Kidney epithelial cell (primary cell): ENCODE measurements at places on chromosomes 6 and 20. TPM values are rescaled to one million over a fixed set of nuclear protein-coding genes. Genes with fewer than 3 reads are reported as not detected.

The TNFRSF21 gene
- 54.6 and 61.2 TPM in 2 replicates for total RNA-seq

The TINAG gene
- 0.75 and 1.3 TPM in 2 replicates for total RNA-seq

The ANGPT4 gene
- total RNA-seq, result not detected in 2 replicates

DNA sequence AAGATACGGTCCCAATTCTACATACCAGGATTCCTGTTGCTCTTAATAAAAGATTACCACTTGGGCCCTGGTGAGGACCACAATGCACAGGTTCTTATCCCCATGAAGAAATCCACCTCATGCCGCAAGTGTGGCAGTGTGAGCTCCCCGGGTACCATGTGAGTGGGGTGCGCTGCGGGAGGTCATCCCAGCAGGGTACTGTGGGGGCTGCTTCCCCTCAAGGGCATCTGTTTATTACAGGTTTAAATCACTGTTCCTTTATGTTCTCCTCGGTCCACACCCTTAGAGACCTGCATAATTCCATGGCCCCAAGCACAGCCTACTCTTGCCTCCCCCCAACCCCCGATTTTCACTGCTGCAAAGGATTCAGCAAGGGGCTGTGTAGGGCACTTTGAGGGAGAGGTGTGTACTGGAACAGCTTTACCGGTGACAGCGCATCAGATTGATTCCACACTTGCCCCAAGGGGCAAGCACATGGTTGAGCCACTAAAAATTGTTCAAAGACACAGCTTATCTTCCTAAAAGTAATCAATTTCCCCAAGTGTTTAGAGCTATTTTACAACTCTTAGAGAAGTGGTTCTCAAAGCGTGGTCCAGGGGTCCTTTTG, 6.2 kb downstream of the DIDO1 start:
- no peak for DNase-seq

DNA sequence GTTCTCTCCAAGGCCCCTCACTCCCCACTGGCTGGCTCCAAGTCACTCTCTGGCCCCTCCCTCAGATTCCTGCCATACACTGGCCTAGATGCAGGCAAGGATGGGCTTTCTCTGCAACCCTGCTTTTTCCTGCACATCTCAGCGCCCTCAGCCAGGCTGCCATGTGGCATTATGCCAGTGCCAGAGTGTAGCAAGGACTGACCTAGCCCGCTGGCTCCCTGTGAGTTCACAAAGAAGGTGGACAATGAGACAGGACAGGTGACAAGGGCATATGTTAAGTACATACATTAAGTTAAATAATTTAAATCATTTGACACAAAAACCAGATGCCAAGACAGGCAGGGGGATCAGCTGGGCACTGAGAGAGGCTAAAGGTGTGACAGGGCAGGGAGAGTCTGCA, 394.6 kb downstream of the ZFAND3 start:
- DNase-seq, result no peak

The FAM209B gene
- total RNA-seq, result 0.48 TPM in 1 of 2 replicates, not detected in the other

- no peak for DNase-seq
These were observed 82.1 kb upstream of the FABP7 start for GRCh38 chr6:122697458-122697857.

DNA sequence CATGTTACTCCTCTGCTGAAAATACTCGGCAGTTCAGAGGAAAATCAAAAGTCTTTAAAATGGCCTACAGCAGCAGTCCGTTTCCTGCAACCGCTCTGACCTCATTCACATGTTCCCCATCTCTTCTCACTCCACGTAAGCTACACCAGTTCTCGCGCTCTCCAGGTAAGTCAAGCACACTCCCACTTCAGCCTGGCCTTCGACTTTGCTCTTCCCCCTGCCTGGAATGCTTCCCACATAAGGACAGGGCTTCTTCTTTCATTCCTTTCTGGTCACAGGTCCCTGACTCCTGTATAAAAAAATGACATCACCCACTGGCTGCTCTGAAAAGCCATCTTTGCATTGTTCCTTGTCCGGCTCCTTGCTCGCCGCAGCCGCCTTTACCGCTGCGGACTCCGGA, 42.7 kb downstream of the MGME1 start:
- DNase-seq, result no peak

DNA sequence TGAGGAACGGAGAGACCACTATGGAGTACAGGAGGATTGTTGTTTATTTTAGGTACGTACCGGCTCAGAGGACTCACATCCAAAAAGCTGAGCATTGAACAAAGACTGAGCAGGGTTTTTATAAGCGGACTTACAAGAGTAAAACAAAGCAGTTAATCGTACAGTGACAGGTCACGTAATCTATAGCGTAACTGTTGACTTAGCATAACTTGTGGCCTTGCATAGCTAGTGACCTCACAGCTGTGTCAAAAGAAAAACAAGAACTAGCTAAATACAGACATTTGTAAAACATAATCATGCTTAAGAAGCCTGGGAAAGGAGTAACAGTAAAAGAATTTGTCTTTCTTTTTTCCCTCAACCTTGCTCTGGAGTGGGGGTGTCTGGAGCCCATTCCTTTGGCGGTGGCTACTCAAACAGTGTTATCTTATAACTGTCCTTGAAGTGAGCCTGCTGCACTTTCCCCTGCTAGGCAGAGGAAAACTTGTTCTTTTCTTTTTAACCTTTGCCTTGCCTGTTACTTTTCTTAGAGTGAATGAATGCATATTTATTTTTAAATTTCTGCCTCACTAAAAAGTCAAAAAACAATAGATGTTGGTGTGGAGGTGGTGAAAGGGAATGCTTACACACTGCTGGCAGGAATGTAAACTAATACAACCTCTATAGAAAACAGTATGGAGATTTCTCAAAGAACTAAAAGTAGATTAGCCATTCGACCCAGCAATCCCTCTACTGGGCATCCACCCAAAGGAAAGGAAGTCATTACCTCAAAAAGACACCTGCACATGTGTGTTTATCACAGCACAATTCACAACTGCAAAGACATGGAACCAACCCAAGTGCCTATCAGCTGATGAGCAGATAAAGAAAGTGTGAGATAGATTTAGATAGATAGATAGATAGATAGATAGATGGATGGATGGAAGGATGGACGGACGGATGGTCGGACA, 109.0 kb downstream of the TAF4 start:
- DNase-seq, result no peak

DNA sequence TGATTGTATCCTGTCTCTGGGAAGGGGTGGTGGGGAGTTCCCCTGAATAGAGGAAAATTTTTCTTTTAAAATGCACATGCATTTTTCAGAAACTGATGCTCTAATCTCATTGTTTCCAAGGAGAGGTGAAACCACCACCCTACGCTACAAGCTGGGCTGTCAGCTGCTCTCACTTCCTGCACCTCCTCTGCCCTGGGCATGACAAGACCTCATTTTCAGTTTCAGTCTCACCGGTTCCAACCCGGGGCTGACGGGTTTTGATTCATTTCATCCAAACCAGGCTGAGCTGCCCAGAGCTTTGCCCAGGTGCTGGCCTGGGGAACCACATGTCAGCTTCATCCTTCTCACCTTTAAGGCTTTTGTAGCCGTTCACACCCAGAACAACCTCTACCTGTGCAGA, 99.7 kb downstream of the EYA2 start:
- DNase-seq, result no peak

DNA sequence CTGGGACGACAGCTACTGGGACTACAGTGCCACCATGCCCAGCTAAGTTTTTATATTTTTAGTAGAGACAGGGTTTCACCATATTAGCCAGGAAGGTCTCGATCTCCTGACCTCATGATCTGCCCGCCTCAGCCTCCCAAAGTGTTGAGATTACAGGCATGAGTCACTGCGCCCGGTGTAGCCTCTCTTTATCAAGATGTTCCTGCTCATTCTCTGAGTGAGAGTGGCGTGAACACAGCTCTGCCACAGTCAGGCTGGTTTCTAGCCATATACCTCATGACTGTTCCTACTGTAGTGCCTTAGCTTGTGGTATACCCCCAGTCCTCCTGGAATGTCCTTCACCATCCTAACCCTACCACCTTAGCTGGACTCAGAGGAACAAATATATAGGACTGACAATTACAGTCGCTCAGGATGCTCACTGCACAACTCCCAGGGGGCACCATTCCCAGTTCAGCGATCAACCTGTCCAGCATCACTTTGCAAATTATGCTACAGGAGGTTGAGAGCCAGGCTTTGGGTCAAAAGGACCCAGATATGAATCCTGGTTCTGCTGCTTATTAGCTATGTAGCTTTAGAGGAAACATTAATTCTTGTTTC, 86.3 kb downstream of the CHMP4B start:
- DNase-seq, result no peak

- DNase-seq, result no peak
These were observed 43.3 kb downstream of the TMEM244 start for GRCh38 chr6:129817821-129818220.

GRCh38 chr6:34151321-34152041, 5.6 kb upstream of the GRM4 start:
- DNase-seq, result no peak

The SLC17A2 gene
- not detected in 2 replicates for total RNA-seq

The C6orf132 gene
- total RNA-seq, result 18.9 and 24.2 TPM in 2 replicates

The BPIFB2 gene
- not detected in 2 replicates for total RNA-seq

The TAB2 gene
- 30.4 and 30.7 TPM in 2 replicates for total RNA-seq

GRCh38 chr6:132764370-132764769, 6.7 kb upstream of the VNN2 start:
- peak; percentile 86 for DNase-seq

The FNDC1 gene
- total RNA-seq, result 1.0 and 1.3 TPM in 2 replicates

DNA sequence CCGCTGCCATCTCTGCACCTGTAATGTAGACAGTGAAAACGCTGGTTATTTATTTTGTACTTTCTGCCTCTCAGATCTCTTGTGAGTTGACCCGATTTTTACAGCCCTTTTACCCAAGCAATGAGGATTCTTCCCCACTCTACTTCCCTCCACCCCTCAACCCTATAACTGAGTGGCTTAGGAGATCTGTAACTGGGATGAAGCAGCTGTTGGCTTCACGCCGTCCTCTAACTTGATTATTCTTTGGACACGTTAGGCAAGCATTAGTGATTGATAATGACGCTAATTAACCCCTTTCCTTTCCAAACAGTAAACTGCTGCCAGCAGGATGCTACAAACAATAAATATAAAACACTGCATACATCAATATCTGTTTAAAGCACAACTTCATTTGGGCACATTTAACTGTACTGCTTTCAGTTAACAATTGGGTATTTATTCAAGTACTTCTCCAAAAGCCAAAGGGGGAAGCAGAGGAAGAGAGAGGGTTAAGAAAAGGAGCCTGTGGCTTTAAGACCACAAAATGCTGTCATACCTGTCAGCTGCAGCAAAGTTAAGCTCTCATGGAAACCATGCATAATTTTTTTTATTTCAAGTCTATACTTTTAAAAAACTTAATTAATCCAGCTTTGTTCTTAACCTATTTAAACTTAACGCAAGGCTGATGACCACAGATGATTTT, 21.2 kb downstream of the TFAP2A start:
- DNase-seq, result no peak

DNA sequence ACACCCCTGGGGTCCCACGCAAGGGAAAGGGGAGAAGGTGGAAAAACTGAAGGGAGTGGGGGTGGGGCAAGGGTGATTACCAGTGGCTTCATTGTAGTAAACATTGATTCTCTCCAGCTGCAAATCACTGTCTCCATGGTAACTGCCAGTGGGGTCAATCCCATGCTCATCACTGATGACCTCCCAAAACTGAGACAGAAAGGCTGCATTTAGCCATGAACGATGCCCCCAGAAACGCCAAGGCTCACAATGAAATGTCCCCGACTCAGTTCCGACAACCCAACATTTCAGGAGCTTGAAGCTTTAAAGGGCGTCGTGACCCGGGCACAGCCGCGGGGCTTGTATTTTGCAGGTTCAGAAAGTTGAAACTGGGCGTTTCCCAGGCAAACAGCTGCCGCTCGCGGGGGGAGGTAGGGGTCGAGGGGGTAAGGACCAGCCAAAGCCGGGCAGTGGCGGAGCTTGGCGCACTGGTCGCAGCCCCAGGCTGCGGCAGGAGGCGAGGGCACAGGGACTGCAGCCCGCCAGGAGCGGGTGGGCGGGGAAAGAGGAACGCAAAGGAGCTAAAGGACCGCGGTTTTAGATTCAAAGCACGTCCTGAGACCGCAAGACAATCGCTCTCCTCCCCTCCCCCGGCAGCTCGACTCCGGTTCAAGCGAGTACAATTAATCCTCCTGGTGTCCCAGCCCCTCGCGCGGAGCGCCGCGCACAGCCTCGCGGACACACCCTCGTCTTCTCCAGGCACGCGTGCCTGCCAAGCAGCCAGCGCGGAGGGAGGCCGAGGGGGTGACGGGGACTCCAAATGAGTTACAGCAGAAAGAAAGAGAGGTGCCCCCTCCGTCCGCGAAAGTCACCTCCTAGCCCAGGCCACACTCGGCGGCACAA, 731 bp downstream of the TUBB2B start:
- no peak for DNase-seq

DNA sequence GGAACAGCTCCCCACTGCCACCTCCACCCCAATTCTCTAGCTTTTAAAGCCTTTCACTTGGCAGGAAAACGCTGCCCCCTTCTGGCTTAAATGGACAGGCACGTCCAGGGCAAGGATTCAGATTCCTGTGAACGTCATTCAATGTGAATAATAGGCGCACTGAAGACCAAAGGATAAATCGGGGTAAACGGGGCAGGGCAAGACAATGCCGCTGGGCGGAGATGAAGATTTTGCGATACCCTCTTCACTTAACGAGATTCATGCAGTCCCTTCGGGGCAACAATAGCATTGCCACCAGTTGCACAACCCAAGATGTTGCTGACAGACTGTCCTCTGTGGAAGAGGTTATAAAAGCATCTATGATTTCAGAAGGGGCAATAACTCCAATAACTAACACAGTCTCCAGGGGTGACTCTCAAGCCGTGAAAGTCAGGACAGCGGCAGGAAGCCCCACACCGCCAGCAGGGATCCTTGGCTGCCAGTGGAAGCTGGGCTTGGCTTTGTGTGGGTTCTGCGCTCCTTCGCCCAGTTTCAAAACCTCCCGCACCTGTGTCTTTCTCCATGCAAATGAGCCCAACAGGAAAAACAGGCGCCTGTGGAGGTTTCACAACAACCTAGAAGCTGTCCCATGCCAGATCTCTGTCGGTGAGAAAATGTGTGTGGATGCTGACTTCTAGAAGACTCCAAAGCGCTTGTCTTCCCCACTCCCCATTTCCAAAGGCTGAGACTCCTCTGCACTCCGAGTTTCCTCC, 291.8 kb downstream of the BMP7 start:
- DNase-seq, result no peak

DNA sequence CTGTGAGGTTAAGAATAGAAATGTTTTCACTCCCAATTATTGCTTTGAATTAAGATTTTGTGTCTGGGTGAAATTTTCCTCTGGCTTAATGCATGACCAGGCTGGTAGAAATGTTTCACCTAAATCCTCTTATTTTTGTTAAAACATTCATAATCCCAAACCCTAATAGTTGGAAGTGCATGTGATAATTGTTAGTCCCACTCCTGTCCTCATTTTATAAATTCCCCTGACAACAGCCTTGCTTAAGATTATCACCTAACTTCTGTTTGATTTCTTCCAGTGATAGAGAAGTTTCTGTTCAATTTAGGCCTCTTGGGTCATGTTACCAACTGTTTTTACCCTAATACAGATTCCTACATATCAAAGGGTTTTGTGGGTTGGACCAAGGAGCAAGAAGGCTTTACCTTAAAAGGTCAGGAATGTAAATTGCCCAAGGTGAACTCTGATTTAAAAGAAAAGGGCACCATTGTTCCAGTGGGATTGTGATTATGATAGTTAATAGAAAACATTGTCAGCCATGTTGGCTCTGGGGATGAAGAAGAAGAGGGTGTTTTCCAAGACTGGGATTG, 158.7 kb upstream of the CENPW start:
- DNase-seq, result no peak
